ENCODE measurements at places on chromosomes 6 and 20.

DNA sequence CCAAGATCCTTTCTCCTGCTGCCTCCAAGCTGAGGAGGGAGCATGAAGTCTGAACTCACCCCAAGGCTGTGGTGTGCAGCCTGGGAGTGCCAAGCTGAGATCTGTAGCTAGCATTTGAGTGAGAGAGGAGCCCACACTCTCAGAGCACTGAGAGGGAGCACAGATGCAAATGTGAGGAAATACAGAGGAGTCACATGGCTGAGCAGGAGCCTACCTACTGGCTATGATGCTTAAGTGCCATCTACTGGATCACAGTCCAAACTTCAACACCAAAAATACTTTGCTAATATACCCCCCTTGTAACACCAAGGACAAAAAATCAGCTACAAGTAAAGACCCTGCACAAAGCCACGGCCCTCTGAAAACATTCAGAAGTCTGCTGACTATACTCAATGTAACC lies 94.4 kb upstream of the IMPG1 start:
- DNase-seq = no peak

GRCh38 chr6:170210026-170210390 lies 80.9 kb downstream of the DLL1 start:
- DNase-seq = no peak

GRCh38 chr6:5905431-5906339 lies 101.0 kb downstream of the NRN1 start:
- DNase-seq = peak; percentile 38

DNA sequence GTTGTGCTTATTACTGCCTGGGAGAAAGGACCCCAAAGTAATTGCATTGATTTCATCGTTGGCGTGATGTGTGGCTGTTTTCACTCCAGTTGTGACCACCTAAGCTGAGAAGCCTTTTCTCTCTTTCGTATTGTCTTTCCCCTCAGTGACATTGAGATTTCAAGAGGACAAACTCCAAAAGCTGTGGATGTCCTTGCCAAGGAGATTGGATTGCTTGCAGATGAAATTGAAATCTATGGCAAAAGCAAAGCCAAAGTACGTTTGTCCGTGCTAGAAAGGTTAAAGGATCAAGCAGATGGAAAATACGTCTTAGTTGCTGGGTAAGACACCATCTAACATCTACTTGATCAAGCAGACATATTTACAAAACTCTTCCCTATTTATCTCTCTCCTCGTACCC lies 60.5 kb downstream of the MTHFD1L start:
- no peak for DNase-seq

DNA sequence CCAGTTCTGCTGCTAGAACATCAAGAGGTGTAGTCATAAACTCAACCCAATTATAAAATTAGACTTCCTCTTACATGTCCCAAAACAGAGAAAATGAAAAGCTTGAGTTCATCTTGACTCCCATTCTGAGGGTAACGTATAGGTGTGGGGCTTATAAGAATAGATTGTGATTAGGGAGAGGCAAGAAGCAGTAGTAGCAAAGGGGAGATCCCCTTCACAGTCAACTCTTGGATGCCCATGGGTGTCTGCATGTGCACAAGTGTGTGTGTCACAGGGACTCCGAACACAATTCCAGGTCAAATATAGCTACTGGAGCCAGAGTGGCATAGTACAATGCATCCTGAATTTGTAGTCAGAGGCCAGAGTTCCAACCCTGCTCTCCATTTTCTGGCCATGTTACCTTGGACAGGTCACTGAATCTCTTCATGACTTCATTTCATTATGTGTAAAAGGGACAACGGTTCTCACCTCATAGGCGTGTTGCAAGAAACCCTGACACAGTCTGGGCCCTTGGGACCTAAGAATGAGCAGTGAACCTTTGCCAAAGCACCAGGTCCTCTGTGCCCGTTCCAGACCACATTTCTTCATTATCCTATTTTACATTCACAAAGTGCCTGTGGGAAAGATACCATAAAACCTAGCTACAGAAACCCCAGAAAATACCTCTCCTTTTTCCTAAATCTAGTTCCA lies 11.8 kb downstream of the GSTA4 start:
- no peak for DNase-seq

GRCh38 chr6:36682328-36683144 lies 4.0 kb downstream of the CDKN1A start:
- no peak for DNase-seq

GRCh38 chr6:6246544-6246943 lies 73.9 kb downstream of the F13A1 start:
- DNase-seq = no peak

- DNase-seq = no peak
Measured at GRCh38 chr6:10854922-10855632, 16.7 kb upstream of the MAK start.

DNA sequence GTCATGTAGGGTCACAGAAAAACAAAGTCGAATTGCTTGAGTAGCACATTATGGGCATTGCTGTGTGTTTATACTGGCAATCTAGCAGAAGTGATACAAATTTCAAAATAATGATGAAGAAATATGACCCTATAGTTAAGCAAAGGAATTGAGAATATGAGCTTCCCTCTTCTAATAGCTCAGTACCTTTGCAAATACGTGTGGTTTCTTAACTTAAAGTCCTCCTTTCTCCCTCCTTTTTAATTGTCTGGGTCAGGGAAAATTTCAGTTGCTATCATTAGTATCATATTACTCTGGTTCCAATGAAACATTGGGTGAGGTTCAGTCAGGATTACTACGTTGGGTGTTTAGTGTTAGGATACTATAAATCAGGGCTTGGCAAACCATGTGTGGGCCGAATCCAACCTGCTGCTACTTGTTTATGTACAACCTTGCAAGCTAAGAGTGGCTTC lies 166.8 kb upstream of the CARMIL1 start:
- no peak for DNase-seq

- no peak for DNase-seq
Measured at GRCh38 chr6:133724726-133725125, 164.2 kb upstream of the TCF21 start.

GRCh38 chr6:117491916-117492315 lies 9.4 kb downstream of the DCBLD1 start:
- peak; percentile 32 for DNase-seq

GRCh38 chr6:117227245-117227962 lies 38.0 kb upstream of the VGLL2 start:
- DNase-seq = no peak

- DNase-seq = no peak
Measured at GRCh38 chr6:142355520-142356174, 53.8 kb downstream of the ADGRG6 start.

DNA sequence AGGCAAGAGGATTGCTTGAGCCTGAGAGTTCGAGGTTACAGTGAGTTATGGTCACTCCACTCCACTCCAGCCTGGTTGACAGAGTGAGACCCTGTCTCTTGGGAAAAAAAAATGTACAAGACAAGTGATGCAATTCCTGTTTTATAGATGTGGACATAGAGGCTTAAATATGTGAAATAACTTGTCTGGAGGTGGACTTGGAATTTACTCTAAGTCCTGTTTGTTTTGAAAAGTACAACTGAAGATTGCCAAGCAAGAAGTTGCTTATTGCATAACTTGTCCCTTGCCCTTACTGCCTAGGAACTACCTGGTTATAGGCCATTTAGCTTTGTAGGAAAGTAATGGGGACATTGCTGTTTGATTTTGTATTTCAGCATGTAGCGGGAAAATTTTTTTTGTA lies 26.0 kb upstream of the ADIG start:
- DNase-seq = no peak

DNA sequence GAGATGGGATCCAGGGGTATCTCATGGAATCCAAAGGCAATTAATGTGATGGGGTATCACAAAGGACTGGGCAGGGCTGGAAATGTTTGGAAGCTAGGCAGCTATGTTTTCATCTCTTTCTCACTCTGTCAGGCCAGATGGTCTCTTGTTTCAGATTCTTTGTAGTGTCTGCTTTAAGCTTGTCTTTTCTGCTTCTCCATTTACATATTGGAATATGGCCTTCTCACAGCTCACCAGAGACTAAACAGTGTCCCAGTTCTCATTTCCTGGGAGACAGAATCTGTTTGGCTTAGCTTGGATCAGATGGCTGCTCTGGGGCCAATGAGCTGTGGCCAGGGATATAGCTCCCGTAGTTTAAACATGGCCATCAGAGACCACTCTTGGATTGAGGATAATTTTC lies 78.9 kb downstream of the SLC35F1 start:
- no peak for DNase-seq

- no peak for DNase-seq
Measured at GRCh38 chr20:11091511-11091910, 417.7 kb upstream of the JAG1 start.

GRCh38 chr20:17966432-17967310 lies 1.9 kb downstream of the SNX5 start:
- DNase-seq = peak; percentile 59

GRCh38 chr6:110055387-110055735 lies 77.2 kb downstream of the GPR6 start:
- DNase-seq = no peak

- no peak for DNase-seq
Measured at GRCh38 chr6:153215242-153215641, 84.2 kb upstream of the RGS17 start.

GRCh38 chr20:38584099-38584763 lies 3.2 kb downstream of the ADIG start:
- DNase-seq = no peak

All from hepatic stellate cell (primary cell).